ENCODE measurements at places on chromosomes 5 and 9.

DNA sequence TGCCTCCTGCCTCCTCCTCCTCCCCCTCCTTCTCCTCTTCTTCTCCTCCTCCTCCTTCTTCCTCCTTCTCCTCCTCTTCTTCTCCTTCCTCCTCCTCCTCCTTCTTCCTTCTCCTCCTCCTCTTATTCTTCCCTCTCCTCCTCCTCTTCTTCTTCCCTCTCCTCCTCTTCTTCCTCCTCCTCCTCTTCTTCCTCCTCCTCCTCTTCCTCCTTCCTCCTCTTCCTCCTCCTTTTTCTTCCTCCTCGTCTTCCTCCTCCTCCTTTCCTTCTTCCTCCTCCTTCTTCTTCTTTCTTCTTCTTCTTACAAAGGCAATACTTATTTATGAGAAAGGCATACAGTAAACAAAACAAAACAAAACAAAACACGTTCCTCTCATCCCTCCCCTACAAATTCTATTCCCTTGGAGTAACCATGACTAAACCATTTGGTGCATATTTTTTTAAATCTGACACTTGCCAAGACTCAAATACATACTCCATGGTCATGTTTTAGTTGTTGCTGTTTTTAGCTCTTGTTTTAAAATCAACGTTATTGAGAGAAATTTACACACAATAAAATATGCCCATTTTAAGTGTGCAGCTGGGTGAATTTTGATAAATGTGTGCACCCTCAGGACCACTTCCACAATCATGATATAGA is 135.6 kb downstream of the FOXD1 start:
- DNase-seq, result no peak

DNA sequence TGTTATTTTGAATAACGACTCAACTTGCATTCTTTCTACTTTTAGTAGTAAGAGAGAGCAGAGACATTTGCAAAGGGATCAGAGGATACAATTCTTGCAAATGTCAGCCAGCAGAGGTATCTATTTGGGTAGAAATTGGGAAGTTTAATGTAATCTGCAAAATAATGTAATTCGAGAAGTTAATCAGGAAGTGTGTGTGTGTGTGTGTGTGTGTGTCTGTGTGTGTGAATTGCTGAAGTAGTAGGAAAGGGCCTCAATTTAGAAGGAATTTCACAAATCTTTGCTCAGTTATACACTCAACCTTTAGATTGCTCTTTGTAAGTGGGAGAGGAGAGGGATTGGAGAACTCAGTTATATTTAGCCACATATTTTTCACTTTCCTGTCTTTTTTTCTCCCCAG is 11.0 kb upstream of the IFNA1 start:
- no peak for DNase-seq

DNA sequence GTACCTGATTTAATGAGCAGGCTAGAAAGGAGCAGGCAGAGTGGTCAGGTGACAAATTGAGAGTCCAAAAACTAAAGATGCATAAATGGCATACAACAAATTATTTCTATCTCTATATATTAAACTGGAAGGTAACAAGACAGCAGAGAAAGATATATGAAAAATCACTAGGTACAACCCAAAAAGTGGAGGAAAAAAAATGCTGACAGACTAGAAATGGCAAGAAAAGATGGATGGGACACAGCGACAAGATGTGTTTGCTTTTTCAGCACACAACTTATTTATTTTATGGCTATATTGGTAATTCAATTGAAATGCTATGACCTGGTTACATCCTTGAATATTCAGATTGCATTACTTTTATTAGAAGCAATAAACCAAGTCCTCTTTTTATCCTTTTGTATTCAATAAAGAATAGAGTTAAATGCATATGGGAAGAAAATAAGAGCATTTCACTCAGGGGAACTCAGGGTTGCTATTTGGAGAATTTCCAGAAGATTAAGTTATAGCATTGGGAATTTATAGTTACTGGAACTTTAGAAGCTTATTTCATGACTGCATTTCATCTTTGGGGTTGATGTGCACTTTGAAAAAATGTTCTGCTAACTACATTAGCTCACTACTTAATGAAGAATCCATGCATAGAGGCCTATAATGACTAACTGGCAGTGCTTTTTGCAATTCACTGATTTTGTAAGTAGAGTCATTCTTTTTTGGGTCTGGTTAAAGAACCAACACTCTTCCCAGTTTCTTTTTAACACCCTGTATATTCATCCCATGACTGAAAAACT is 566.6 kb upstream of the TUSC1 start:
- DNase-seq, result no peak

- DNase-seq, result peak; percentile 44
Measured at GRCh38 chr9:131330814-131331600, 41.5 kb downstream of the PLPP7 start.

DNA sequence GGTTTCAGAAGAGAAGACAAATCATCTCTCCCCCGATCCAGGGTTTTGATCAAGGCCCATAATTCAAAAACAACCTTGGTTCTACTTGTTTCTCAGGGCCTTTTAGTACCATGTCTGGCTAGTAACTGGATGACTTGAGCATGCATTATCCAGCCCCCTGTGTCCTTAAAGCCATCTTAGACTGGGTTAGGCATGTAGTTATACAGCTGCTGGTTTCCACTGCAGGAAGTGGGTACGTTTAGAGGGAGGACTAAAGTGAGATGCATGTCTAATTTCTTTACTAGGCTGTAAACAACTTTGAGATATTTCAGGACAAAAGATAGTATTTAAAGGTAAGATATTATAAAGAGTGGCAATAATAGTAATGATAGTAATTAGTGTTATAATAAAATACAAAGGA is 372.0 kb downstream of the PLK2 start:
- DNase-seq, result no peak

DNA sequence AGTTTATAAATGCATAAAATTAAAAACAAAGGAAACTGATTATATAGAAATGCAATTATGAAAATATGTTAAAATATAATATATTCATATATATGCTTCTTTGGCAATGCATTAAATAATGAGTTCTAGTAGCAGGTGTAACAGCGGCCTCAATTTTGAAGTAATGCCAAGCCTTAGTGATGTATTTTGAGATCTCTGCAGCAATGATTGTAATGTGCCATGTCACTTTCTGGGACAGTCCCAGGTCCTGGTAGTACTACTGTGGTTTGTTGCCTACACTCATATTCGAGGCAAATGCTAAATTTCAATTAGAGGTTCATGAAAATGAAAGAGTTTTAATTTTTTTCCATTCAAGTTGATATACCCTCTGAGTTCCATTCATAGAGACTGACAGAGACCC is 75.8 kb upstream of the ORM1 start:
- no peak for DNase-seq

GRCh38 chr9:134545215-134545542 is 96.4 kb upstream of the COL5A1 start:
- no peak for DNase-seq

- peak; percentile 62 for DNase-seq
Measured at GRCh38 chr5:94245608-94246007, 372.8 kb downstream of the KIAA0825 start.

- no peak for DNase-seq
Measured at GRCh38 chr9:20297646-20298084, 324.6 kb downstream of the MLLT3 start.

DNA sequence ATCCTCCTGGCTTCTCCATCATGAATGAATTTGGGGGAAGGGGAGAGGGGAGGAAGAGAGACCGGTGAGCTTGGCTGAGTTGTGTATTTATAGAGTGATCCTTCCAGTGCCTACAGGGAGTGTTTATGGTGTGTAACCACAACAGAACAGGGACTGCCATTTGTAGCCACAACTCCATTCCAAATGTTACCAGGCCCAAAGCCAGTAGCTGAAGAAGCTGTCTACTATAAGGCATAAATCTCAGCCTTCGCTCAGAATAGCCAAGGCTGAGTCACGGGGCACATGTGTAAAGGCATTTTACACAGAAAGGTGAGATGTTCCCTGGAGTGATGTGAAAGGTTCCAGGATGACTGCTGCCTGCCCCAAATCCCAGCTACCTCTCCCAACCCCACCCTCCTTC is 2.5 kb downstream of the TMEM252 start:
- no peak for DNase-seq

- DNase-seq, result no peak
Measured at GRCh38 chr5:117203584-117203983, 629.0 kb upstream of the SEMA6A start.

DNA sequence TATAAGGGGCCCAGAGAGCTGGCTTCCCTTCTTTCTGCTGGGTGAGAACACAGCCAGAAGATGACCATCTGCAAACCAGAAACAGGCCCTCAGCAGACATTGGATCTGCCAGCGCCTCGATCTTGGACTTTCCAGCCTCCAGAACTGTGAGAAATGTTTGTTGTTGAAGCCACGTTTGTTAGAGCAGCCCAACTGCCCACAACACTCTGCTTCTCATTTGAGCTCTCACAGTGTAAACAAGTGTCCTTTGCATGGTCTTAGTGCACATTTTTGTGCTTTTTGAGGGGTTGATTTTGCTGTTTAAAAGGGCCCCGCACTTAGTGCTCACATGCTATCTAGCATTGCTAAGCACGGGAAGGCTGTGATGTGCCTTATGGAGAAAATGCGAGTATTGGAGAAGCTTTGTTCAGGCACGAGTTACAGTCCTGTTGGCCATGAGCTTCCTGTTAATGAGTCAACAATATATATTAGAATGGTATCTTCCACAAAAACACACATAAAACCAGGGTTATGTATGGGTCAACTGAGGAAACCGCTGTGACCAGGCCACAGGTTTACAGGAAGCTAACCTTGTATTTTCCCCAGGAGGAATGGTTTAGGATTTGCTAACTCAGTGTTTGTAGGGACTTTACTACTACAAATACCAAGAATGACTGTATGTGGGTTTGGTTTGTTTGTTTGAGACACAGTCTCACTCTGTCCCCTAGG is 11.9 kb downstream of the CMBL start:
- DNase-seq, result no peak

DNA sequence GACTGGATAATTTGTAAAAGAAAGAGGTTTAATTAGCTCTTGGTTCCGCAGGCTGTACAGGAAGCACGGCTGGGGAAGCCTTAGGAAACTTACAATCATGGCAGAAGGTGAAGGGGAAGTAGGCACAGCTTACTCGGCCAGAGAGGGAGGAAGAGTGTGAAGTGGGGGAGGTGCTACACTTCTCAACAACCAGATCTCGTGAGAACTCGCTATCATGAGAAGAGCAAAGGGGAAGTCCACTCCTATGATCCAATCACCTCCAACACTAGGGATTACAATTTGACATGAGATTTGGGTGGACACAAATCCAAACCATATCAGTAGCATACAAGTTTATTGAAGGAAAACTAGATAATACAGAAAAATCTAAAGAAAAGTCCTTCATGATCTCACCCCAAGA is 39.9 kb downstream of the NEURL1B start:
- peak; percentile 95 for DNase-seq

- DNase-seq, result no peak
Measured at GRCh38 chr9:121674952-121675351, 23.5 kb downstream of the DAB2IP start.

- peak; percentile 16 for DNase-seq
Measured at GRCh38 chr5:73565969-73566547, 515 bp downstream of the UTP15 start.

DNA sequence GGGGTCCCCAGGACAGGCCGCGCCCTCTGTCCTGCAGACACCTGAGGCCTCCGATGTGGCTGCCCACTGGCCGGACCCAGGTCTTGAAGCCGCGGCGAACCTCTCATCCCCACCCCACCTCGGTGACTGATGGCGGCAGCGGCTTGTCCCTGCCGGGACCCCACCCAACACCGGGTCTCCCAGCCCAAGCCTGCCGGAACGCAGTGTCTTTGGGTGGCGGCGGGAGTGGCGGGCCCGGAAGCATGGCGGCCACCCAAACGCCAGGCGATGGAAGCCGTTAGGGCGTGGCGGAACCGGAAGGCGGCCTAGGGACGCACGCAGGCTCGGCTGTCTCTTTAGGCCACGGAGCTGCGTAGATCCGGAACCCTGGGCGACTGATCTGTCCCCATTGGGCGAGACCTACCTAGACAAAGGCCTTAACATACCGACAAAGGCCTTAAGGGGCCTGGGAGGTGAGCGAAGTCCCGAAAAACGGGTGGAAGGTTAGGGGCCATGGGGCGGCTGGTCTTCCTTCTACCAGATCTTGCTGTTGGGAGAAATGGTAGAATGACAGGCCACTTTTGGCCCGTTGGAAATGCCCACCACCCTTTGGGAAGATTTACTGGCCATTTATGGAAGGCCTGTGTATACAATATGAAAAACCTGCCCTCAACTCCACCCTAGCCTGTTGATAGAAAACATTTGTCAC is 94.6 kb upstream of the SMC2 start:
- no peak for DNase-seq

- DNase-seq, result no peak
Measured at GRCh38 chr5:6819521-6819920, 106.3 kb downstream of the TENT4A start.

DNA sequence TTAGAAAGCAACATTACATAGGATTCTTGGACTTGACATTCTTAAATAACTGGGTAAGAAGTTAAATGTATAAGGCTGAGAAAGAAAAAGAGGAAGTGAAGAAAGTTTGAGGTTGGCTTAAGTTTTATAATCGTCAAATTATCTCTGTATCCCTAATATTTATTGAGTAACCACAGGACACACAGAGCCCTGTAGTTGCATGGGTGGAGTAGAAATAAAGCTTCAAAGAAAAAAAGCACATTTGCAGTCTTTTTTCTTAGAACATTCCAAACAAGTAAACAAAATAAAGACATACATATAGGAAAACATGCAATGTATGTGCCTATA is 137.0 kb downstream of the CCDC192 start:
- peak; percentile 14 for DNase-seq

DNA sequence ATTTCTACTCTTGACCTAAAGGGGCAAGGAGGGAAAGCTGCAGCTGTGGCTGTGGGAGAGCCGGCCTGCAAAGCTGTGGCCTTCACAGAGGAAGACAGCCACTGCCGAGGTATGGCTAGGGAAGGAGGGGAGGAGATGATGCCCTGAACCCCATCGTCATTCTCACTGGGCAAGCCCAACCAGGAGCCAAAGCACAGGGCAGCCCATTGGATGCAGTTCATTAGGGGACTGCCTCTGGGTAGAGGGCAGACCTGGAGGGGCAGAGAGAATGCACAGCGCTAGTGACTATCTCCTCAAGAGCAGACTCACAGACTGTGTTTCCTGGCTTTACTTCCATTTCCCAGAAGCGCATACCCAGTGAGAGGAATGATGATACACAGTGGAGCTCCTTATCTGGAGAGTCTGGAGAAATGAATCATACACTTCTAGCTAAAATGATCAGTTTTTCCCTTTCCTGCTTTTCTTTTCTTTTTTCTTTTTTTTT is 47.2 kb upstream of the TTC23L start:
- DNase-seq, result no peak

All from KBM-7 (cell line).